ENCODE measurements at places on chromosomes 12 and 14.

GRCh38 chr12:96578526-96579125 lies 89.2 kb downstream of the CFAP54 start:
- no peak for DNase-seq

DNA sequence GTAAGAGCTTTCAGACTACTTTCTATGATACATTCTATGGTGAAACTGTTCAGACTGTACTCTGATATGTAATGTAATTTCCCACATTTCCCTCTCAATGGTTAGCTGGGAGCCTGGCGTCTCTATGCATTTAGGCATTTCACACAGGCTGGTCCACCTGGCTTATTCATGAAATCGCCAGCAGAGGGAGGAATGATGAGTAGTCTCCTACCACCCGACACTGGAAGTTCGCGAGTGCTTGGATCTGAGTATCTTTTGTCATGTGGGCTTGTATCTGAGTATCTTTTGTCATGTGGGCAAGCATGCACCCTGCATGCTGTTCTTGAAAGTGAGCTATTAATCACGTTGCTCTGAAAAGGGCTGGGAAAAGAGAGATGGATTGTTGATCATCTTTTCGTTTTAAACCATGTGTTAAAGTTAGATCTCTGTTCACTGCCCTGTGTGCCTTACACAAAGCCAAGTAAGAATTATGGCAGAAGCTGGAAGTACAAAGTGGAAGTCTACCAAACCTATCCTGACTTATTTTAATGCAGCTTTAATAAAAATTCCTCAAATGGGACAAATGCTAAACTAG lies 235.0 kb downstream of the ATP23 start:
- DNase-seq: no peak

- no peak for DNase-seq
Measured at GRCh38 chr12:30973830-30974229, 47.3 kb downstream of the TSPAN11 start.

DNA sequence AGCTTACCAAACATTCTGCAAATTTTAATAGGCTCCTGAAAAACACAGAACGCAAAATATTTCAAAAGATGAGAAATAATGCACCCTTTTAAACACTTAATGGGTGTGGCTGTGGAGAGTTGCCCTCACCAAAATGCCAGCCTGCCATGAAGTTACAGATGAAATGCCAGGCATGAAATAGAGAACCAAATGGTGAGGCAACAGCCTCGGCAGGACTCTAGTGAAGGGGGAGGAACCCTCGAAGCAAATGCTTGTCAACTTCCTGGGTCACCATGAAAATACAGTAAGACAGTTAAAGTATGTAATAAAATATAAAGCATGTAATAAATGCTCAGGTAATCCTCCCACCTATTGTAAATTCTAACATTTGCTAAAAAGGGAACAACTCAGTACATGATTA lies 24.1 kb downstream of the DUSP16 start:
- no peak for DNase-seq

DNA sequence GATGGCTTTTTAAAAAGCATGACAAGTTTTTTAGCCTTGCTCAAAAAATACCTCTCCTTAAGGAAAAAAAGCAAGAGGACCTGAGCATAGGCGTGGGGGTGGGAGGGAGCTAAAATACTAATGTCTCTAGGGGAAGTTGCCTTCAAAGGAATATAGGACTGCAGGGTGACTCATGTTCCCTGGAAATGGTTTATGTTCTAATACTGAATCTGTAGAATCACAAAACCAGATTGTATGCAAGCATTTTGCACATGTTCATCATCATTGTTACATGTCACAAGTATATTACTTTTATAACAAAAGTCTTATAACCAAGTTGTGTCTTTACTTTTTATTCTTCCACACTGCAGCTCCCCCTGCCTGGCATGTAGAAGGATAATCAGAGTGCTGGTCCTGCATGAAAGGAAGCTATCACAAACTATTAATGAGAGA lies 36.6 kb downstream of the GPR135 start:
- DNase-seq: no peak

GRCh38 chr12:94769047-94769420 lies 118.7 kb upstream of the TMCC3 start:
- DNase-seq: no peak

- no peak for DNase-seq
Measured at GRCh38 chr14:39680777-39681176, 248.5 kb upstream of the FBXO33 start.

- peak; percentile 34 for DNase-seq
Measured at GRCh38 chr12:94553130-94553519, 93.5 kb upstream of the CEP83 start.

DNA sequence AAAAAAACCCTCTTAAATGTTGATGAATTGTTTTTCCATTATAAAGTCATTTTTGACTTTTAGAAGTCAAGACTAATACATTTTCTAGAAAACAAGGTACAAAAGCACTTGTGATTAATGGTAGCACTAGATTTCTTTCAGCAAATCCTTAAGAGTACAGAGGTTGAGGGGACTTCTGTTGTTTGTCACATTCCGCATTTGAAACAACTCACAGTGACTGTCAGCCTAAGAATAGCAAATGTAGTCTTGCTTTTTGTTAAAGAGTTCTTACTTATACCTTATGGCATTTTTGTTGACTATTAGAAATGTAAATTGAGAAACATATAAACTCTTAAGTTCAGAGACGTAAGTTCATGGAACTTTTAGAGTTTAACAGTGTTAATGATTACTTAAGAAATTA lies 16.4 kb downstream of the YARS2 start:
- no peak for DNase-seq

DNA sequence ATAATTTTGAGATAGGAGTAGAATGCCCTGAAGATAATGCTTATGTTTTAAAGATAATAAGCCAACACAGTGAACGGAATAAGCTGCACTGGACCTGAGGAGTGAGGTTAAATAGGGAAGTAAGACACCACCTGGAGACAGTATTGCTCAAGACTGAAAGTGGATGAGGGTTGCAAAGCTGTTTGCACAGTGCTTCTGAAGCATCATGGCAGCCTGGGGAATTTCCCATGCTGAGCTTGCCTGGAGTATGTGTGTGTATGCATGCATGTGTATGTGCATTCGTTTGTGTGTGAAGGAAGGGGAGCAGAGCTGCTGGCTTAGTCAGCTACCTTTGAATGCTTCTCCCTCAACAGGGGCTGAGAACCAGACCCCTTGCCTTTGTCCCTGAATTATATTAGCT lies 35.8 kb downstream of the BHLHE41 start:
- no peak for DNase-seq

GRCh38 chr12:76936275-76937193 lies 57.7 kb upstream of the CSRP2 start:
- no peak for DNase-seq

DNA sequence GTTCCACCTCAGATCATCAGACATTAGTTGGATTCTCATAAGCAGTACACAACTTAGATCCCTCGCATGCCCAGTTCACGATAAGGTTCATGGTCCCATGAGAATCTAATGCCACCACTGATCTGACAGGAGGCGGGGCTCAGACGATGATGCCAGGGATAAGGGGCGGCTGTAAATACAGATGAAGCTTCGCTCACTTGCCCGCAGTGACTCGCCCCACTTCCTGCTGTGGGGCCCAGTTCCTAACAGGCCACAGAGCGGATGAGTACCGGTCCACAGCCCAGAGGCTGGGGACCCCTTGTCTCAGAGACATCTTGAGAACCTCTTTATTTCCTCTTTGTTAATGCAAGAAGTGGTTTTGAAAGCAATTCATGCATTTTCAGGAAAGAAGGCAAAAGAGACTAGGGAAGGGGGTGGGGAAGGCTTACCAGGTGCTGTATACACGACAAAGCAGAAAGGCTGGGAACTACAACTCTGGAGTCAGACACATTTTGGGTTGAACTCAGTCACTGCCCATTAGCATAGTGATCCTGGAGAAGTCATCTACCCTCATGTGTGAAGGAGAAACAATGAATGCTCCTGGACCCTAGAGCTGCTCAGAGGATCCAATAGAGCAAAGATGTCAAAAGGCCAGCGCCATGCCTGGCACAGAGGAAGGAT lies 68.7 kb downstream of the EID3 start:
- DNase-seq: no peak

- DNase-seq: no peak
Measured at GRCh38 chr12:11693601-11694000, 44.1 kb downstream of the ETV6 start.

DNA sequence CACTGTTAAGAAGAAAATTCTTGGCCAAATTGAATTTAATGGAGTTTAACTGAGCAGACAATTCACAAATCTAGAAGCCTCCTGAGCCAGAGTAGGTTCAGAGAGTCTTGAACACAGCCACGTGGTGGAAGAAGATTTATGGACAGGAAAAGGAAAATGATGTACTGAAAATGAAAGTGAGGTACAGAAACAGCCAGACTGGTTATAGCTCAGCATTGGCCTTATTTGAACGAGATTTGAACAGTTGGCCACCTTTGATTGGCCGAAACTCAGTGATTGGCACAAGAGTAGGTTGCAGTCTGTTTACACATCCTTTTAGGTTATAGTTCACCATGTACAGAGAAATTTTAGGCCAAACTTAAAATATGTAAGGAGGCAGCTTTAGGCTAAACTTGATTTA lies 9.9 kb downstream of the OAS2 start:
- DNase-seq: no peak

- no peak for DNase-seq
Measured at GRCh38 chr12:70590549-70591226, 46.5 kb downstream of the PTPRB start.

GRCh38 chr14:38233218-38233617 lies 22.7 kb downstream of the CLEC14A start:
- DNase-seq: no peak

DNA sequence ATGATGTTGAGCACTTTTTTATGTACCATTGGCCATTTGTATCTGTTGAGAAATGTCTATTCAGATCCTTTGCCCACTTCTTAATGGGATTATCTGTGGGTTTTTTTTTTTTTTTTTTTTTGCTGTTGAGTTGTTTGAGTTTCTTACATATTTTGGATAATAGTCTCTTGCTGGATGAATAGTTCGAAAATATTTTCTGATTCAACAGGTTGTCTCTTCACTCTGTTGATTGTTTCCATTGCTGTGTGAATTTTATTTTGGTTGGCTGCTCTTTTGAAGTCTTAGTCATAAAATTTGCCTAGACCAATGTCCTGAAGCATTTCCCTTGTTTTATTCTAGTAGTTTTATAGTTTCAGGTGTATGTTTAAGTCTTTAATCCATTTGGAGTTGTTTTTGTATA lies 64.5 kb downstream of the CAND1 start:
- no peak for DNase-seq

DNA sequence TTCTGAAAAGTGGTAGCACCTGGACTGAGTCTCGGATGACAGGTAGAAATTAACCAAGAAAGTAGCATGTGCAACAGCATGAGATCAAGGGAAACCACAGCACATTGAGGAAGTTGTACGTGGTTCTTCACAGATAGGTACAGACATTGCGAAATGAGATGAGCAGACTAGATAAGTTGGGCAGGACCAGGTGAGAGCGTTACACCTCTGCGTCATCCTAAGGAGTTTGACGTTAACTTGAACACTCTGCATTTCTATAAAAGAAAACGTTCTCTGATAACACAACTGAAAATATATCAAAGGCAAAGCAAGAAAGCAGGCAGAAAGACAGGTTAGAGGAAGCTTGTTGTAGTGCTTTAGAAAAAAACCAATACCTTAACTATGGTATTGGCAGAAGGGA lies 98.5 kb upstream of the RASSF8 start:
- no peak for DNase-seq

DNA sequence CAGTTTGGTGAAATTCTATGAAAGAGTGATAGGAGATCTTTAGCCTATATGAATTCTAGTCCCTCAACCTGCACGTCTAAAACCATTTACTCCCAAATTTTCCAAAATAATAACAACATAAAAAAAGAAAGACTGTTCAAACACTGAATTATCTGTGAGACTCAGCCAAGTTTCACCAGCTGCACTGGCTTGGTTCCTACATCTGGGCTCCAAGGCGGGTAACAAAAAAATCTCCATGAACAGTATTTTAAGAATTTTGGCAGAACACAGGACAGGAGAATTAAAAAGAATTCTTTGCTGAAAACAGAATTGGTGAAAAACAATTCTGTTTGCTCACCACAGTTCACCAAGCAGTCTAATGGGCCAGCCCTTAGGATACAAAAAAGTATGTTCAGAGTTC lies 536.8 kb upstream of the ATP2B1 start:
- no peak for DNase-seq

DNA sequence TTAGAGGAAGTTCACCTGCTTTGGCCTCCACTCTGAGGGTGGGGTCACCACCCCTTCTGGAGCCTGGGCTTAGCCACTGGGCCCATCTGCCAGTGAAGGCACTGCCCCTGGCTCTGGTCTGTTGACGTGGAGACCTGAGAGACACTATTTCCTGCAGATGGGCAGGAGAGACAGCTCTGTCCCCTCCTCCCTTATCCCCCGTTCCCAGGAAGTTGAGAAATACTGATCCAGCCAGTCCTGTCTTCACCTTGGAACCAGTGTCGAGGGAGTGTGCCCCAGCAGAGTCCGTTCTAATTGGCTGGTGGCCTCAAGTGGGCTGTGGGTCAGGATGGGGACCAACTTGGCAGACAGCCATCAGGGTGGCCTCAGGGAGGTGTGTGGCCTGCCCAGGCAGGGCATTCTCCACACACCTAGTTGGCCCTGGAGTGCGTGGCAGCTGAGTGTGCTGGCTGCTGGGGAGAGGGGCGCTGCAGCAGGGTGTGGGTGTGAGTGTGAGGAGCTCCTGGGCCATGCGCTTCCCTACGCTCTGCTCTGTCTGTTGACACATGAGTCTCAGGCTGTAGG lies 25.4 kb downstream of the CLSTN3 start:
- no peak for DNase-seq

- DNase-seq: no peak
Measured at GRCh38 chr14:80570930-80571298, 359.6 kb upstream of the DIO2 start.

DNA sequence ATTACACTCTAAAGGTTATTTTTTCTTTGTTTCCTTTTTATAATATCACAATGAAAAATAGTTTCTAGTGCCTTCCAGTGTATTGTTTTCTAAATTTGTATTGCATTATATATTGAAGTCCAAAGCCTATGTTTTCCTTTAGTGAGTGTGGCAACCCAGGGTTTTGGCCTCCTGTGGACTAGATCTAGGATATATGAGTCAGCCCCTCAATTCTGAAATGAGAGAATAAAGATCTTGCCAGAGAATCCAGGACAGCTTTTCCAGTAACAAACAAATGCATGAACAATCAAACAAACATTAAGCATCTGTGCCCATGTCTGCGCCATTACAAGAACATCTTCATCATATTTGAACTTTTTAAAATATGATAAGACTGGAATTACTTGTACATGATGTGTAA lies 70.7 kb upstream of the SSTR1 start:
- DNase-seq: no peak

DNA sequence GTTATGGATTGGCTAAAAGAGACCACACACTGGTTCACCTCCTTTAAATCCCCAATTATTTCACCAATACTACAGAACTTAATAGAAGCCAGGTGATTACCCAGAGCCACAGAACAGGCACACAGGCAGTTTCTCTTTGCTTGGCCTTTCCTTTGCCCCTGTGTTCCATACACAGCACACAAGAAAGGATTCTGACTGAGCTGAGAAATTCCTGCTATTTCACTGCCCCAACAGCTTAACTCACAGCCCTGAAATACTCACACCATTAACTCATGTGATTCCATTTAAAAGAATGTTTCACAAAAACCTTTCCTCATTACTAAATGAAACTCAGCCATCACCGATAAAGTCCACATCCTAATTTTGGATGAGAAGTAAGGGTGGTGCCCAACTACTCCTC lies 133.6 kb downstream of the MED13L start:
- DNase-seq: no peak
